ENCODE measurements at places on chromosomes 2 and 18.

DNA sequence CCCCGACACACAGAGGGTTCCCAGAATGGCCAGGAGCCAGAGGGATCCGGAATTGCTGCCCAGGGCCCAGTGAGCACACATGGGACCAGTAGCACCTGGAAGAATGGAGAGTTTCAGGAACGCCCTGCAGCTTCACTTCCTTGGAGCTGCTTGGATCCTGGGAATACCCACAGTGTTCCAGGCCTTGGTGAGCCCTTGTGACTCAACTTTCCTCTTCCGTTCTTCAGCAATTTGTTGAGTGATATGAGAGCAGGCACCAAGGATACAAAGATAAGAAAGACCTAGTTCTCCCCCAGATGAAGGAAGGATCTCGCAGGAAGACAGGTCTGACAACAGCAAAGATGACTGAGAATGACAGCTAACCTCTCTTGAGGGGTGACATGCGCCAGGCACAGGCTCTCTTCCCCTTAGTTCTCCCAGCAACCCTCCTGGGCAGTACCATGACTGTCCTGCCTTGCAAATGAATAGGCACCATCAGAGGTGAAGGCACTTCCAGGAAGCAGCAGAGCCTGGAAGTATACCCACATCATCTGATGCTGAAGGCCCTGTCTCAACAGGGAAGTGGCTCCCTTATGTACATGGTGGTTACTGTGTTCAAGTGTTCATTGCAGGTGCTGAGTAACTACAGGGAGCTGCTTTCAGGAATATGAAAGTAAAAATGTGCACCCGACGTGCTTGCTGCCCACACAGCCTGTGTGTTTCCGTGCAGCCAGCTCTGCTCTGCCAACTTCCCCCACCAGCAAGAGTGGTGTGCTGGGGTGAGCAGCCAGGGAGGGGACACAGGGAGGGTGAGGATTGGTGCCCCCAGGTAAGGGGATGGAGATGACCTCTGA, 116.2 kb downstream of the STPG4 start:
- DNase-seq: no peak

DNA sequence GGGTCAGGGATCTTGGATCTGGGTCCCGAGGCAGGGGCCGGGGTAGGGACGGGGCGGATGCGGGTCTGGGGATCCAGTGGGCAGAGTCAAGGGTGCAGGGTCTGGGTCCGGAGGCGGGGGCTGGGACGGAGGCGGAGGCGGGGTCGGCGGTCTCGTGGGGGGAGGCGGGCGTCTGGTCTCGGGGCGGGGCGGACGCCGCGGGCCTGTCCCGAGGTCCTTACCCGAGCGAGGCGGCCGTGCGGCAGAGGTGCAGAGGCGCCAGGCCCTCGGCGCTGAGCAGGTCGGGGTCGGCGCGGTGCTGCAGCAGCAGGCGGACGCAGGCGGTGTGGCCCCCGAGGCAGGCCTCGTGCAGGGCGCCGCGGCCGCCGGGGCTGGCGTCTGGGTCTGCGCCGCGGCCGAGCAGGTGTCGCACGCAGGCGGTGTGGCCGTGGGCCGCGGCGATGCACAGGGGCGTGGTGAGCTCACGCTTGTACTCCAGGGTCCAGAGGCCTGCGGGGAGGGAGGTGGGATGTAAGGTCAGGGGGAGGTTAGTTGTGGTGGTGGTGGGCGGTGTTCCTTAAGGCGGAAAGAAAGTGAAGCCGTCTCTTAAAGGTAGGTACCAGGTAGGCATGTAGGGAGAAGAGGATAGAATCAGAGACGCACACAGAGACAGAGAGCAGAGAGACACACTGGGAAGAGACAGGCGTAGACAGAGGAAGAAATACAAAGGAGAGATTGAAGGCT, 26.6 kb downstream of the ASB18 start:
- no peak for DNase-seq

DNA sequence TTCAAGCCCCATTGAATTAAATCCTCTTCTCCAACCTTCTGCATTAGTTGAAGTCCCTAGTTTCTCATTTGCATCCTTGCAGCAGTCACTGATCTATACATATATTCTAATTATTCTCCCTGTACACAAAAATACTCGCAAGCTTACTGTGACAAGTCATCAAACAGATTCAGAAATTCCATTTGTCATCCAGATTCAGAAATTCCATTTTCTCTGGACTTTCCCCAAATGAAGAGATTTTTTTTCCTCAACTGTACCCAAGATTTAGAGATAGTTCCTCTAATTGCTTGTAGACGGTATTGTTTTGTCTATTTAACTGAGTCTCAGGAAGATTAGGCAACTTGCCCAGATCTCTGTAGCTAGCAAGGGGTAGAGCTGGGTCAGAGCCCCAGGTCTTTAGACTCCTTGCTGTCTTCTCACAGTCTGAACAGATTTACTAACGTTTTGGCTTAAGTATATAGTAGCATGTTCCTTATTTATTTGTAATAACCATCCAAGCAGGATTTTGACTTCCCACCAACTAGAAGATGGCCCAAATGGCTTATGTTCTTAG, 34.2 kb downstream of the RAB12 start:
- DNase-seq: no peak

DNA sequence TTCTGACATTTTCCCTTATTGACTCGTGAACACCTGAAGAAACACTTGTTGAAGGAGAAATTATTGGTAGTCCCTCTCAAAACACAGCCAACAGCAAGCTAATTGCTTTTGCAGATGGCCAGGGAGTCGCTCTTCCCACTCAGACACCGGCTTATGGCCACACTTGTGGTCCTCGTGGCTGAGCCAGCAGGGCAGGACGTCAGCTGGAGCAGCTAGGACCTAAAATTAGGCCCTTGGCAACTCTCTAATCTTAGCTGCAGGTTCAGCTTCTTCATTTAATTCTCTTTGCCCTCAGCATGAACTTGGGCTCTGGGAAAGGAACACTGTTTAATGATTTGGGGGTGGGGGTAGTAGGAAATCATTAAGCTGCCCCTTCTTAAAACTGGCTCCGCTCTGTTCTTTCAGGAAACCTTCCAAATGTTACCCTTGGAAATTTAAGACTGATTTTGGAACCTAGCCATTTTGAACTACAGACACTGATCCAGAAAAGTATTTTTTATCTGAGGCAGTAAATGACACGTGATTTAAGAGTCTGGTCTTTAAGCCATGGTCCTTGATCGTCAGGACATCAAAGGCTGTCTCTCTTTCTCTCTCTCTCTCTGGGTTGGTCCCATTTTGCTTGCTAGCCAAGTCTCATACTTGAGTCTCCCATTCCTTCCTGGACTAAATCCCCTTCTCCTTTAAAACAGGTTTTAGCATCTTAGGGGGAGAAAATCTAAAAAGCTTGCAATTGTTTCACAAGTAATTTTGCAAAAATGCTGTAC, 77.5 kb downstream of the CDK15 start:
- no peak for DNase-seq

- DNase-seq: no peak
Observed at GRCh38 chr18:24187049-24187448, 48.2 kb downstream of the CABYR start.

DNA sequence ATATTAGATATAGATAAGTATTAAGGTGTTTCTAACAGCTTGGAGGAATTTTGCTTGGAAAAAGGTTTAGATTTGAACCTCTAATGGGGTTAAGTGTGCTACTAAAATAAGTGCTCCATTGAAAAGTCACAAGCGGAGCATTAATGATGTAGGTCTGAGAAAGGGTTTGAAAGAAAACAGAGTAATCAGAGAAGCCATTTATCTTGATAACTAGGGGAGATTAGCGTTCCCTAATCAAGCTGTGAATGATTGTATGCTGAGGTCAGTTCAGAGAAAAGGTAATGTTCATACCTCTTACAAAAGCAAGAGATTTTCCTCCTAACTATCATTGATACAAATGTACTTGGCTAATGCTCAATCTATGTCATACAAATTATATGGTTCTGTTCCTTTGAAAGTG, 1.5 kb downstream of the ARHGAP25 start:
- no peak for DNase-seq

DNA sequence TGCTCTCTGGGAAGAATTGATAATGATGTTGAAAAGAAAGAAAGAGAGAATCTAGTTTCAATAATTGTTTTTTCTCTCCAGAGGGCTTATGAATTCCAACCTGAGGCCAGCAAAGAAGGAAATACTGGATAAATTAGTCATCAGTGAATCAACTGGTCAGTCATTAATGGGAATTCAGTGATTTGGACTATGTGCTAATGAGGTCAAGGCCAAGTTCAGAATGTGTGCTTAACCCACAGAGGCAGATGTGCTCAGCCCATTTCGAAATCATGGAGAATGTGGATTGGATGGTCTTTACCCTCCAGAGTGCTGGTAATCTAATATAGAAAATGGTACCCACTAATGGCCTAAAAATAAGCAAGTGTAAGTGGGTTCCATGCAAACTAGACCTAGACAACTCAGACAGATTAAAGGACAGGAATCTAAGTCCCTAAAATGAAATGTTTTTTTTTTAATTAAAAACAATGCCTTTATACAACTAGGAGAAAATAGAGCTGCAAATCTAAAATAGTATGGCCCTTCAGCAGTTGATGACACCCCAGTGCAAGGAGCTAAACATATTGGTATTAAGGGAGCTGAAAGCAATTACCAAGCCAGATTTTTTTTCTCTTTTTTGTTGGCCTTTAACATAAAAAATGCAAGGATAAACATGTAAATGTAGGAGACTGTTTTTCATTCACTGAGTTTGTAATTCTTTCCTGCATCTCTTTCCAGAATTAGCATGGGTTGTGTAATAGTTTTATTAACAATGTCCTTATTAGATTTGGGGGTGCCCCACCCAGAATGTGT, 296.9 kb downstream of the SATB2 start:
- DNase-seq: no peak

- DNase-seq: no peak
Observed at GRCh38 chr2:102049756-102050443, 58.1 kb downstream of the IL1R2 start.

DNA sequence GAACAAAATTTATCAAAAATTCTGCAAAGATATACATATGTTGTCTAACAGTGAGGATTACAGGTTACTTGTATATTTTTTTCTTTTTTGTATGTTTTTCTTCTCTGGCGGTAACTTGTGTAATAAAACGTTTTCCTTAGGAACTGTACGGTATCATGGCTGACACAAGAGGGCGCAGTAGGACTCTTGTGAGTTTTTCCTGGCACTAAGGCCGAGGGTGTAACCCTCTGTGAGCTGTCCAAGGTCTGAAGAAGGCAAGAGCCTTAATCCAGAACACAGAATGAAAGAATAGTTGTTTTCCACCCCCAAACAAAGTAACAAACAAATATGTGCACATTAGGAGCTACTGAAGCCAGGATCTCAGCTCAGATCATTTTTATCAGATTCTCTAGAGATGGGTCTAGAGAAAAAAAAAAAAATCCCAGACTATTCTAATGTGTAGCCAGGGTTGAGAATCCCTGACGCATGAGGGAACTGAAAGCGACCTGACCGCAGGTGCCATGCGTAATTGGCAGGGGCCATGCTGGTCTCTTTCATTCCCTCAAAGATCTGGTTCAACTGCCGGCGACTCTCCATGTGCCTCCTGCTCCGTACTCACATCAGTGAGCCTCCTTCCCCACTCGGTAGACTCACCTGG, 27.0 kb downstream of the TMEM200C start:
- no peak for DNase-seq

DNA sequence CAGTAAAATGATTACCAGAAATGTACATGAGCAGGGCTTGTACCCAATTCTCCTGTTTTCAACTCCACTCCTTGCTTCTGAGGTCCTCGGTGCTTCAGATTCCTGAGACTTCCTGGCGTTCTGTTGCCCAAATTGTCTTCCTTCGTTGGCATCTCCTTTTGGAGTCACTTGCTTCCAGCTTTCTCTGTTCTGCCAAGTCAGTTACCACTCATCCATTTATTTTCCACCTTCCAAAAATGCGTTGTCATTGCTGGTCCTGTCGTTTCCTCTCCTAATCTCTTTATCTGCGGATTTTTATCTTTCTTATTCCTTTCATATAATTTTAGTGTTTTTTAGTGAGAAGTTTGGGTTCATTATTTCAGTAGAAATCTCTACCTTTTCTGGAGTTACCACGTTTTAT, 18.5 kb upstream of the EFR3B start:
- DNase-seq: no peak

DNA sequence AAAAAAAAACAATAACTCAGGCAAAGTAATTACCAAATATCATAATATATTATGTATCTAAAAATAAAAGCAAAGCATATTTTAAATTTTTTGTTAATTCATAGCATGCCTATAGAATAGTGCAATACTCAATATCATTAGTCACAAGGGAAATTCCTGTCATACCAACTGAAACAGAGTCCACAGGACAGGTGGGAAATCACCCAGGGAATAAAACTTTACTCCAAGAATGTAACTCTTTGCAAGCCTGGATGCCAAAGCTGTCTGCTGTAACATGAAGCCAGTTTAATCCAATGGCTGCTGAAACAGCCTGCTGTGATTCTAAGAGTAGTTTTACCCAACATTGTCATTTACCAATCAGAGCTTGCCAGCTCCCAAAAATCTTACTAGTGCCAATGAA, 40.0 kb upstream of the SULT1C3 start:
- no peak for DNase-seq

- DNase-seq: no peak
Observed at GRCh38 chr18:11521853-11522252, 87.5 kb upstream of the SLC35G4 start.

- DNase-seq: no peak
Observed at GRCh38 chr2:212021947-212022346, 516.7 kb downstream of the ERBB4 start.

DNA sequence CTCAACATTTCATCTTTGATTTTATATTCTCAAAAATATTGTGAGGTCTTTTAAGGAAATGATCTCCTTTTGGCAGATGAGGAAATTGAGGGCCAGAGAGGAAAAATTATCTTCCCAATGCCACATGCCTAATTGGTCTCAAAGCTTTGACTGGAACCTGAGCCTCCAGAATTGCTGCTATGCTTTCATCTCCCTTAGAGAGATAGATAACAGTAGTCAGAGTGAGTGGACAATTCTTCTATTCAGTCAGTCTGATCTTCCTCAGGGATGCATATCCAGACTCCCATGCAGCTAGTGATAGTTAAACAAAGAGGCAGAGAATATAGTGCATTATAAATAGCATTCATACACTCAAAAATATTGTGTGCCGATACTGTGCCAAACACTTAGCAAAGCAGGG, 3.8 kb upstream of the CLASP1 start:
- no peak for DNase-seq

DNA sequence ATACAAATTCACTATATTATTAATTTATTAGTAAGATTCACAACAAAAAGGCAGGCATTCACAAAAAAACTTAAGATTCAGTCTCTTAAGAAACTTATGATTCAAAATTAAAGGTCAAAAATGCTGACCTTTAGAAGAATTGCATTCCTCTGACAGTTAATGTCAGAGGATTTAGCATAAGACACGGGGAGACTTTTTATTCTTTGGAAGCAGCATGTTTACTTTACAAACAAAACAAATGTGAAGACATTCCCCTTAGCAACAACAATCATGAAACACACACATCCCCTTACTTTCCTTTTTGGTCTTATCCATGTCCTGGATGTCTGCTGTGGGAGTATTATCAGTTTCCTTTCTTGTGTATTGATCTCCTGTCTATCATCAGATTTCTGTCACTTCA, 117.1 kb downstream of the RAD51AP2 start:
- no peak for DNase-seq

DNA sequence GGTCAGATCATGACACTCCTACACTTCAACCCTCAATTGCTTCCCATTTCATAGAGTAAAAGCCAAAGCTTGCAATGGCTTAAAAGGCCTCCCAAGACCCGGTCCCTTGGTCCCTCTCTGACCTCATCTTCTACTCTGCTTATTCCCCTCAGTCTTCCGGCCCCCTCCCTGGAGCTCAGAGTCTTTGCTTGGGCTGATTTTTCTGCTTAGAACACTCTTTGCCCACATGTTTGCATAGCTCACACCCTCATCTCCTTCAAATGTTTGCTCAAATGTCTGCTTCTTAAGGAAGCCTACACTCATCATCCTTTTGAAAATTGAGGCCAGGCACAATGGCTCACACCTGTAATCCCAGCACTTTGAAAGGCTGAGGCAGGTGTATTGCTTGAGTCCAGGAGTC, 65.6 kb upstream of the CAPN13 start:
- DNase-seq: no peak

Data from stimulated activated CD8-positive, alpha-beta memory T cell treated with anti-CD3 and anti-CD28 coated beads, Interleukin-15, amount 100 ng/mL, for 24 hours (primary cell).